ENCODE measurements at places on chromosomes 2 and 18. TPM values are rescaled to one million over a fixed set of nuclear protein-coding genes. Genes with fewer than 3 reads are reported as not detected.

- DNase-seq = peak; percentile 23
Measured at GRCh38 chr2:100645695-100646429, 83.1 kb downstream of the PDCL3 start.

- DNase-seq = no peak
Measured at GRCh38 chr2:186761814-186762213, 68.0 kb downstream of the FAM171B start.

GRCh38 chr18:46761059-46761769 lies 4.4 kb upstream of the ST8SIA5 start:
- no peak for DNase-seq

- DNase-seq = no peak
Measured at GRCh38 chr2:96699621-96700020, 40.2 kb downstream of the LMAN2L start.

DNA sequence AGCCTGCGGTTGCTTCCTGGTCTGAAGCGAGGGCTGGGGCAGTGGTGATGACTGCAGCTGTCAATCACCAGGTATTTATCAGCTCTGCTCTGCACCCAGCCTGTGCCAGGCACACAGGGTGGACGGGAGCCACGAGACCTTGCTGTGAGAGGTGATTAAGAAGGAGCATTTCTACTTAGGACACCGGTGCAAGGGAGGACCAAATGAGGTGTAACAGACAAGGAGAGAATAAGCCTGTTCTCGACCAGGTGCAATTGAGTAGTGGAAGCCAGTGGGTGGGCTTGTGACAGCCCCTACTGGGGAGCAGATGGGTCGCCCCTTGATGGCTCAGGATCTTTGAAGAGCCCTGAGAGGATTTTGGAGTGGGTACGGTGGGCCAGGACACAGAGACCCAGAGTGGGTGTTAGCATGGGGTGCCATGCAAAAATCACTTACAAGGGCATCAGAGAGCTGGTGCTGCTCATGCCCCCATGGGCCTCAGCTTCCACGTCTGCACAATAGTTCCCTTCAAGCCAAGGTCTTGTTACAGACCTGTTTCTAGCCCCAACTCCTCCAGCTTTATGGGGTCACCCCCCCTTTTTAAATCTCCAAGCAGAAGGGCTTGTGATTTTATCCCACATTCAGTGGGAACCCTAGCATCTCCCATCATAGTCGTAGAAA lies 24.6 kb downstream of the GPR55 start:
- no peak for DNase-seq

DNA sequence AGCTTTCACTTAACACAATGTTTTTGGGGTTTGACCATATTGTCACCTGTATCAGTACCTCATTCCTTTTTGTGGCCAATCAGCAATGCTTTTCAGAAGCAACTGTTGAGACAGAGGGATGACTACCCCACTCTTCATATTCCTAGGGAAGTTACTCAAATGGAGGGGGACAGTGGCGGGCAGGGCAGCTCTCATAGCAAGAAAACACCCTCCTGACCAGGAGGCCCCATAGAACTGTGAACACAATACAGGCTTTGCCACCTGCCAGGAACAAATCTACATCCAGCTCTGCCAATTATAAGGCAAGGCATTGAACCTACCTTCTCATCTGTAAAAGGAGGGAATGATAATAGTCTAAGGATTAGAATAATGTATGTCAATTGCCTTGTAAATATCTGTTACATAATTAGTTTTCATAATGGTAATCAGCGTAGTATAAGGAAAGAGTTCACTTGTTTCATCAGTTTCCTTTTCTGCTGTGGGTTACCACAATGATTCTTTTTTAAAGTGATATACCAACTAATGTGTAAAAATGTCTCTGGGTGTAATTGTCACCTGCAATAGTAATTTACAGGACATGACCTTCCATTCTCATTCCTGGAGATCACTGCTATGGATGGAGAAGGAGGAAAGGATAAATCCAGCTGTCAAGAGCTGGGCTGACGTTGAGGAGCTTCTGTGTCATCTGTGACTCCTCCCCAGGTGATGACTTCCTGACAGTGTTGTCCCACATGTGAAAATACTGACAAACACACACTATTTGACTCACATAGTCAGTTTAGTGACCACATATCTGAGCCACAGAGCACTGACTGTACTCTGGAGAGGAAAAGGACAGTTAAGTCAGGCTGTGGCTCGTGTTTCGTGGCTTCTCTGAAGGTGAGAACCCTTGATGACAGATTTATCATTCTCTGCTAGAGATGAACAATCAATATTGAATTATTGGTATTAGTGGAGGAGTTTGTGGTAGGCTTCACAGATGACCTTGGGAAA lies 13.5 kb downstream of the ALPK2 start:
- DNase-seq = no peak

DNA sequence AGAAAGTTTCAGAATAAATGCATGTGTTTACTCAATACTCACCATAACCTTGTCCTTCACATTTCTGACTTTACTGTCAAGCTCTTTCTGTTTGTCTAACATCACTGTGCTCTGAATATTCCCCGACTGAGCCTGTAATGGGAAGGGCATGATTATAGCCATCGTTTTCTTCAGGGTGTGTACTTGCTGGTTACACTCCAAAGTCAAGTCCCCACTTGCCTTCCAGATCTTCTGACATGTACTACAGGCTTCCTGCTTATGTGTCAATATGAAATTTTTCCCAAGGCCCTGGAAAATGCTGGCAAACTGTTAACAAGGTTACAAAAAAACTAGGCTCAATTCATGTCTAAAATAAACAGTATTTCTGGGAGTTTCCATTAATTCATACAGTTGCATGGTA lies 12.9 kb downstream of the STAT1 start:
- DNase-seq = no peak

- no peak for DNase-seq
Measured at GRCh38 chr18:40375837-40376236, 1579.2 kb upstream of the PIK3C3 start.

DNA sequence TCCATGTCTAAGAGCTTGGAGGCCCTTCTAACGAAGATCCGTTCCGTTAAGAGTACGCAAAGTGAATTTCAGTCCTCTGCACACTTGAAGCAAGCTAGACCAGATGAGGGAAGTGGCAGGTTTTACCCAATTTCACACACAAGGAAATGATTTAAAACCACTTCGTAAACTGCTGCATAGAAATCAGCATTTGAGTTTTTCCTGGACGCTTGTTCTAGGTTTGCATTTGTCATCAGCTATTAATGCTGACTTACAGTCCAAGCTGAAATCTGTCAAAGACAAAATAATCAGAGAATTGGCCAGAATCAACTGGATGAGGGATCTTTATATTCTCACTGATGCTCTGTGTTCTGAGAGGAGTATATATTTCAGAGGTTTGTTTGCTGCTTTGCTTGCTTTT lies 117.6 kb upstream of the RASGRP3 start:
- no peak for DNase-seq

DNA sequence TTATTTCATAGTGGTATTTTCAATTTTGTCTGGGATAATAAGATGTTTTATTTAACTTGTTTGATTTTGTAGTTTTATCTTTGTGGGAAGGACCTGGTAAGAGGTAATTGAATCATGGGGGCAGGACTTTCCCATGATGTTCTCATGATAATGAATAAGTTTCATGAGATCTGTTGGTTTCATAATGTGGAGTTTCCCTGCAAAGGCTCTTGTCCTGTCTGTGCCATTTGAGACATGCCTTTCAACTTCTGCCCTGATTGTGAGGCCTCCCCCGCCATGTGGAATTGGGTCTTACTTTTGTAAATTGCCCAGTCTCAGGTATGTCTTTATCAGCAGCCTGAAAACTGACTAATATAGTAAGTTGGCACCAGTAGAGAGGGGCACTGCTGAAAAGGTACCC lies 77.8 kb upstream of the ARHGAP15 start:
- DNase-seq = no peak

DNA sequence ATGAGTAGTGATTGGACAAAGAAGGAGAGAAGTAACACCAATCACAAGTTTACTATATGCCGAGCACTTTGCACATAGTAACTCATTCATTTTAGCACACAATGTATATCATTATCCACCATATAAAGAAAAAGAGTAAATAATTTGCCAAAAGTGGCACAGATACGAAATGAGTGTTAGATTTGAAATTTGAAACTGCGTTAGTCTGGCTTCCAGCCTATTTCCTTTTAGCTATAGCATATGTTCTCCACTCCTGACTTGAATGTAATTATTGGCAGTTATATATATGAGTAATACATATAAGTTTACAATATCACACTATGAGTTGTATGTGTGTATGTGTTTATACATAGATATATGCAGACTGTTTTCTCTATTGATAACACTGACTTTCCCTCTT lies 98.6 kb downstream of the NOL4 start:
- no peak for DNase-seq

Gene LHCGR
- total RNA-seq = 1.5 TPM

Gene DUSP19
- total RNA-seq = 3.8 TPM

Gene HOXD12
- not detected for total RNA-seq

Gene MAP3K19
- 6.8 TPM for total RNA-seq

Gene NAT8
- total RNA-seq = not detected
